Thoracic aorta endothelial cell (primary cell): ENCODE measurements at places on chromosomes 16 and 17. TPM values are rescaled to one million over a fixed set of nuclear protein-coding genes. Genes with fewer than 3 reads are reported as not detected.

The SLC2A4 gene
- under 0.01 and 0.14 TPM in 2 replicates for total RNA-seq

The CES5A gene
- total RNA-seq: not detected in 2 replicates

The ASB16 gene
- not detected in 2 replicates for total RNA-seq

The CA7 gene
- not detected in 2 replicates for total RNA-seq

The MPP2 gene
- total RNA-seq: 0.66 and 1.8 TPM in 2 replicates

The SPATA32 gene
- not detected in 2 replicates for total RNA-seq

The NPIPB13 gene
- total RNA-seq: 3.2 and 4.0 TPM in 2 replicates

The MEIOC gene
- 0.07 TPM in 1 of 2 replicates, not detected in the other for total RNA-seq

The TBC1D26 gene
- total RNA-seq: not detected in 2 replicates

The SEZ6 gene
- total RNA-seq: not detected in 2 replicates

The GPR179 gene
- total RNA-seq: not detected in 2 replicates

The CES1 gene
- 0.14 TPM in 1 of 2 replicates, not detected in the other for total RNA-seq

The NPIPA2 gene
- 0.36 and 0.40 TPM in 2 replicates for total RNA-seq
